Fibroblast of villous mesenchyme (primary cell): ENCODE measurements at places on chromosomes 11 and 22. TPM values are rescaled to one million over a fixed set of nuclear protein-coding genes. Genes with fewer than 3 reads are reported as not detected.

EXPH5 gene
- total RNA-seq: 0.32 and 2.2 TPM in 2 replicates

DNA sequence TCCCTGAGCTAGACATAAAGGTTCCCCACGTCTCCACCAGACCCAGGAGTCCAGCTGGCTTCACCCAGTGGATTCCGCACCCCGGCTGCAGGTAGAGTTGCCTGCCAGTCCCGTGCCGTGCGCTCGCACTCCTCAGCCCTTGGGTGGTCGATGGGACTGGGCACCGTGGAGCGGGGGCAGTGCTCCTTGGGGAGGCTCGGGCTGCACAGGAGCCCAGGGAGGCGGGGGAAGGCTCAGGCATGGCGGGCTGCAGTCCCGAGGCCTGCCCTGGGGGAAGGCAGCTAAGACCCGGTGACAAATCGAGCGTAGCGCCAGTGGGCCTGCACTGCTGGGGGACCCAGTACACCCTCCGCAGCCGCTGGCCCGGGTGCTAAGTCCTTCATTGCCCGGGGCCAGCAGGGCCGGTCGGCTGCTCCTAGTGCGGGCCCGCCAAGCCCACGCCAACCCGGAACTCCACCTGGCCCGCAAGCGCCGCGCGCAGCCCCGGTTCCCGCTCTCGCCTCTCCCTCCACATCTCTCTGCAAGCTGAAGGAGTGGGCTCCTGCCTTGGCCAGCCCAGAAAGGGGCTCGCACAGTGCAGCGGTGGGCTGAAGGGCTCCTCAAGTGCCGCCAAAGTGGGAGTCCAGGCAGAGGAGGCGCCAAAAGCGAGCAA lies 9.5 kb upstream of the TREH start:
- DNase-seq: no peak

DNA sequence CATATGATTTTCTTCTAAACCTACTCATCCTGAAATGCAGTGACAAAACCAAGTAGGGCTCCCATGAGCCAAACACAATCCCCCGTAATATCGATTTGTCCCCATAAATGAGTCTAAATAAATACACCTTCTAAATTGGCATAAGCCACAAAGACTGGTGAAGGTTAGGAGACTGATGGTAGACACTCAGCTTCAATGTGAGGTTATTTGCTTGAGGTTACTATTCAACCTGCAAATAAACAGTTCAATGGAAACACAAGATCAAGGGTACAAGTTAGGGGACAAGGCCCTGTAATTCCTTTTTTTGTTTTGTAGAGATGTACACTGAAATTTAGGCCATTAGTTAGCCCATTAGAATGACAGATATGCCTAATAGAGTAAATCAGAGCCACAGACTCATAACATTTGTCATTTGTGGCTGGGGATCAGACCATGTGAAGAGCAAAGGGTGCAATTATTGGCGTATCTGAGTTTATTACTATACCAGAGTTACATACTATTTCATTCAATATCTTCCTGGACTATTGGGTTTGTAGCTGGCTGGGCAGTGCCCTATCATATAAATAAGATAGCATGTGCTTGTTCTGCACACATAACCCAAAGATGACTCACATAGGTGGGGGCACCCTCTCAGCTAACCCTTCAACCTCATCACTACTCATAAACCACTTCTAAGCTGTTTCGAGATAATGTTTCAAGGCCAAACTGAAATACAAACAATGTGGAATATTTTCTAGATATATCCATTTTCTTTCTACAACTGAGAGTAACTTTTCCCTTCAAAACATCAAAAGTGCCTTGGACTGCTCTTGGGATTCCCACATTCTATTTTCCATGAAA lies 695.3 kb downstream of the KCNA4 start:
- peak; percentile 83 for DNase-seq

DNA sequence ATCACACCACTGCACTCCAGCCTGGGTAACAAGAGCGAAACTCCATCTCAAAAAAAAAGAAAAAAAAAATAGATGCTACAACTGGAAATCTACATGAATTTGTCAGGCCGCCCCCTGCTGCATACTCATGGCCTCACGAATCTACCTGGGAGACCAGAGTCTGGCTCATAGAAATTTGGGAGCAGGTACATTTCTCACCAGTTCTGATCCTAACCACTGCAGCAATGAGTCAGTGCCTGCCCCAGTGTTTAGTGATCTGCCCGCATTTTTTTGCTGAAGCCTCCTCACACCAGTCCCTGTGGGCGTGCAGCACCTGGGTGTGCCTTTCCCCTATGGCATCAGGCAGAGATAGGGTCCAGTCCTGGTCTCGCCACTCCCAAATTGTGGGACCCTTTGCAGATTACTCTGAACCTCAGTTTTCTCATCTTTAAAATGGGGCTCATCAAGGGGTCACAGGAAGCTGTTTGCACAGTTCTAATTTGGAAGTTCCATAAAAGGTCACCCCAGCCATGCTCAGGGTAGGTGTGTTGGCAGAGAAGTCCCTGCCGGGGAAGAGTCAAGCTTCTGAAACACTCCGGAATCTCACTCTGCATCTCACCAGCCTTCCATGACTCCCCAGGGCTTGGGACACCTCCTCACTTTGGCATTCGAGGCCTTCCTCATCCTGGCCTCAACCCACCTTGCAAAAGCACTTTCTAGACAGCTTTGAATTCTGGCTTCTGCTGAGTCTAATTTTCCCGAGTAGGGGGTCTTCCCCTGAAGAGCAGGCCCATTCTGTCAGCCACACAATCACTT lies 39.3 kb upstream of the LINC01488 start:
- no peak for DNase-seq
